Activated CD4-positive, alpha-beta memory T cell treated with anti-CD3 and anti-CD28 coated beads for 36 hours (primary cell): ENCODE measurements at places on chromosomes 16 and 17. TPM values are rescaled to one million over a fixed set of nuclear protein-coding genes. Genes with fewer than 3 reads are reported as not detected.
A peak's percentile ranks its signal among the peaks of the same experiment; 100 is the strongest.

- H3K4me3 ChIP-seq = no peak overlapping the region
- DNase-seq = peak; percentile 48
- H3K27ac ChIP-seq = no peak overlapping the region
- H3K36me3 ChIP-seq = peaks cover 43% of the 10 kb centered on the region
- no peaks in the 10 kb centered on the region for H3K27me3 ChIP-seq
These were observed 17.9 kb downstream of the UTP4 start for GRCh38 chr16:69150146-69150865.

- H3K4me1 ChIP-seq = no peaks in the 10 kb centered on the region
- H3K36me3 ChIP-seq = no peaks in the 10 kb centered on the region
- DNase-seq = no peak
- no peak overlapping the region for H3K27ac ChIP-seq
- no peak overlapping the region for H3K4me3 ChIP-seq
- no peaks in the 10 kb centered on the region for H3K27me3 ChIP-seq
These were observed 616.0 kb upstream of the CDH11 start for GRCh38 chr16:65737831-65738230.

- peak; percentile 21 for DNase-seq
- H3K4me1 ChIP-seq = peaks cover 29% of the 10 kb centered on the region
- peak overlapping the region; percentile 62 for H3K27ac ChIP-seq
- no peaks in the 10 kb centered on the region for H3K27me3 ChIP-seq
- peaks cover 38% of the 10 kb centered on the region for H3K36me3 ChIP-seq
- H3K4me3 ChIP-seq = no peak overlapping the region
These were observed 10.7 kb downstream of the DCTN5 start for GRCh38 chr16:23651943-23652468.

- peaks cover 61% of the 10 kb centered on the region for H3K36me3 ChIP-seq
- peaks cover 74% of the 10 kb centered on the region for H3K4me1 ChIP-seq
These were observed 22.9 kb downstream of the SLFN12L start for GRCh38 chr17:35514564-35514963.

- H3K27me3 ChIP-seq = no peaks in the 10 kb centered on the region
- H3K4me3 ChIP-seq = no peak overlapping the region
- H3K36me3 ChIP-seq = peaks cover 2% of the 10 kb centered on the region
- peaks cover 16% of the 10 kb centered on the region for H3K4me1 ChIP-seq
- DNase-seq = peak; percentile 54
These were observed 153.4 kb upstream of the PLCG2 start for GRCh38 chr16:81625544-81626153.

DNA sequence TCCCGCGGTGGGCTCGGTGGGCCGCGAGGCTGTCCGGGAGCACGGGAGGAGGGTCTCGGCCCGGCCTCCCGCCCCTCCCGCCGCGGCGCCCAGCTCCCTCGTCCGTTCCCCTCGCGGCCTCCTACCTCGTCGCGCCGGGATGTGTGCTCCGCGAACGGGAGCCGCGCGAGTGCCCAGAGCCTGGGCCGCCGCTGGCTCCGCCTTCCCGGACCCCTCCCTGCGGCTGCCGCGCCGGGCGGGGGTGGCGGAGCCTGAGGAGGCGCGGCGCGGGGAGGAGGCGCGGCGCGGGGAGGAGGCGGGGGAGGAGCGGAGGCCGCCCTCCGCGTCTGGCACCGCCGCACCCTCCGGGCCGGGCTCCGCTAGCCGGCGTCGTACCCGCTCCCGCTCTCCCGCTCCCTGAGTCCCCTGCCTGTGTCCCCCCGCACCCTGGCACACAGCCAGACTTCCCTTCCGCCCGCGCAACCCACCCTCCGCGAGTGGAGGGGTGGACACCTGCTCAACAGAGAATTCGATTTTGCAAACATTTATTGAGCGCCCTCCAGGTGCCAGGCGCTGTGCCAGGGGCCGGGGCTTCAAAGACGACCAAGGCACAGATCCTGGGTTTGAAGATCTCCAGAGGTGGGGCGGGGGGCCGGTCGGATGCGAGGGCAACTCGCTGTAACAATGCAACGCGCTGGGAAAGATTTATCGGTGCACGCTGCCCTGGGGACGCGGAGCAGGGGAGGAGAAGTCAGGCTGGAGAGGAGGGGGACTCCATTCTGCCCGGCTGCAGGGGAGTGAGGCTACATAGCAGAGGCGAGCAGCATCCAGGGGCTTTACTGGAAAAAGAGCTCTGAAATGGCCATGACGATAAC is at the start of gene MPP3:
MPP3 (minus strand) TSS at position 171 of the 854 bp plus-strand sequence. CDS start 1,240 bp downstream, outside the sequence.
- H3K27ac ChIP-seq = no peak within 1 kb of the TSS
- H3K4me3 ChIP-seq = peak within 1 kb of the TSS; percentile 70
- H3K27me3 ChIP-seq = peaks cover 23% of the 10 kb centered on the region
- no peaks in the 10 kb centered on the region for H3K36me3 ChIP-seq
- peak; percentile 41 for DNase-seq

GRCh38 chr17:68624381-68624780 is 23.2 kb upstream of the FAM20A start:
- no peaks in the 10 kb centered on the region for H3K36me3 ChIP-seq
- DNase-seq = no peak
- H3K27ac ChIP-seq = no peak overlapping the region
- H3K4me1 ChIP-seq = no peaks in the 10 kb centered on the region

GRCh38 chr16:68490358-68490757 is 42.0 kb upstream of the SMPD3 start:
- H3K4me3 ChIP-seq = no peak overlapping the region
- DNase-seq = no peak
- H3K27me3 ChIP-seq = no peaks in the 10 kb centered on the region
- H3K36me3 ChIP-seq = no peaks in the 10 kb centered on the region

DNA sequence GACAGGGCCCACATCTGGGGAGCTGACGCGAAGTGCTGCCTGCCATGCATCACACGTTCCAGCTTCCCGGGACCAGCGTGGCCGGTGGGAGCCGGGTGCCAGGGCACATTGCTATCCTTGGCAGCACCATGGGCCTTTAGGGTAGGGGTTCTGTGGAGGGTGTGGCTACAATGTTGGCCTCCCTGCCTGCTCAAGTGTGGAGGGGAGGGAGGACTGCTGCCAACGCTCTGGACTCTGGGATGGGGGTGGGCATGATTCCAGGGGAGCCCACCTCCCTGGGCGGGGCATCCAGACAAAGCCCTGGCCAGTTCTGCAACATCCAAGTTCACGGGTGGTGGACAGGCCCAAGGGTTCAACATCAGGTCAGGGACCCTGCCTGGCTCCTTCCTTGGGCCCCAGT is 13.9 kb downstream of the GRB7 start:
- H3K36me3 ChIP-seq = no peaks in the 10 kb centered on the region
- H3K4me3 ChIP-seq = no peak overlapping the region
- no peaks in the 10 kb centered on the region for H3K27me3 ChIP-seq
- peak; percentile 28 for DNase-seq

DNA sequence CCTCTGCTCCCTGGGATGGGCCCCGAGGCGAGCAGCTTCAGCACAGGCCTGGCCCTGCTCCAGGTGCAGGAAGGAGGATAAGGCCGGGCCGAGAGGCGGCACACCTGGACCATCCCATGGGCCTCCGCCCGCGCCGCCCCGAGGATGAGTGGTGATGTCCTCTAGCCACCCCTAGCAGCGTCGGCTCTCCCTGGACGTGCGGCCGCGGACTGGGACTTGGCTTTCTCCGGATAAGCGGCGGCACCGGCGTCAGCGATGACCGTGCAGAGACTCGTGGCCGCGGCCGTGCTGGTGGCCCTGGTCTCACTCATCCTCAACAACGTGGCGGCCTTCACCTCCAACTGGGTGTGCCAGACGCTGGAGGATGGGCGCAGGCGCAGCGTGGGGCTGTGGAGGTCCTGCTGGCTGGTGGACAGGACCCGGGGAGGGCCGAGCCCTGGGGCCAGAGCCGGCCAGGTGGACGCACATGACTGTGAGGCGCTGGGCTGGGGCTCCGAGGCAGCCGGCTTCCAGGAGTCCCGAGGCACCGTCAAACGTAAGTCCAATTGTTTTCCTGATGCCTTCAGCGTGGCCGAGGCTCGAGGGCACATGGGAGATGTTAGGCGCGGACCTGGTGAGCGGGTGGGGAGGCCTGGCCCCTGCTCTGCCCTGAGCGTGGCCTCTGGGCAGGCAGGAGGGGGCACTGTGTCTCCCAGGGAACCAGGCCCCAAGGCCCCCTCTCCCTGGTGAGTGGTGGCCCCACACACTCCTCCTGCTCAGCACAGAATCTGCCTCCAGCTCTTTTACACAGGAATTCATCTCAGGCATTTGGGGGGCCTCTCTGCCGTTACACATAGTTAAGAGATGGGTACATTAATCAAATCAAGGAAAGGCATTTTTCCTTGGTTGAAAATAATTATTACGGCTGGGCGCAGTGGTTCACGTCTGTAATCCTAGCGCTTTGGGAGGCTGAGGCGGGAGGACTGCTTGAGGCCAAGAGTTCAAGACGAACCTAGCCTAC is 855 bp downstream of the TMEM204 start:
- H3K27me3 ChIP-seq = no peaks in the 10 kb centered on the region
- H3K4me3 ChIP-seq = peak overlapping the region; percentile 99
- H3K36me3 ChIP-seq = peaks cover 38% of the 10 kb centered on the region
- H3K27ac ChIP-seq = peak overlapping the region; percentile 97
- H3K4me1 ChIP-seq = peaks cover 44% of the 10 kb centered on the region

DNA sequence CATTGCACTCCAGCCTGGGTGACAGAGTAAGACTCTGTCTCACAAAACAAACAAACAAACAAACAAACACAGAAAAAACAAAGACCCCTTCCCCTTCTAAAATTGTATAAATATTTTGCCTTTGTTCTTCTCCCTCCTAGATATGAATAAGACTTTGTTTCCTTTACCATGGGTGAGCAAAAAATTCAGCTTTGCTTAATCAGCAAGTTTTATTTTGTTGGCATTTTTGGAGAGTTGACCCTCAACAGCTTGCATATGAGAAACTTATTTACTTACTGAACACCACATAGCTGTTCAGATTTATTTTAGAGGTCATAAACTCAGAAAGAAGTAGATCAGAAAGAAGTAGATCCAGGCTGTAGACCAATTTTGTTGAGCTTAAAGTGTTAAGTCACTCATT is 395.2 kb upstream of the TOM1L1 start:
- no peaks in the 10 kb centered on the region for H3K4me1 ChIP-seq
- no peak for DNase-seq
- no peaks in the 10 kb centered on the region for H3K36me3 ChIP-seq
- H3K4me3 ChIP-seq = no peak overlapping the region

DNA sequence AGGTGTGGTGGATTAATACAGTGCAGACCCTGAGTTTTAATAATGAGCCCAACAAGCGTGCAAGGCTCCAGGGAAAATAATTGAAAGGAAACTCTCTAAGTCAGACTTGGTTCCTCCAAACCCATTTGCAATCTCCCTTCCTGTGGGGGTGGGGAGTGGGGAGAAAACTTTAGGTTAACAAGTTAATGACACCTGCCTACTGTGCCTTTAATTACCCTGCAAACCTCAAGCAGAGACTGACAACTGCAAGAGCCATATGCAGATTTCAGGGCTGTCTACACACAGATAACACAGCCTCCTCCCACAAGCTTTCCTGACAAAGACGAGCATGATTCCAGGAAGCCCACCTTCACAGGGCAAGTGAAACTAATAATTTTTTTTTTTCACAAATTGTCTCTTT is 359.3 kb downstream of the HS3ST4 start:
- no peak overlapping the region for H3K4me3 ChIP-seq
- H3K27ac ChIP-seq = no peak overlapping the region
- H3K27me3 ChIP-seq = peaks cover 7% of the 10 kb centered on the region
- no peak for DNase-seq

DNA sequence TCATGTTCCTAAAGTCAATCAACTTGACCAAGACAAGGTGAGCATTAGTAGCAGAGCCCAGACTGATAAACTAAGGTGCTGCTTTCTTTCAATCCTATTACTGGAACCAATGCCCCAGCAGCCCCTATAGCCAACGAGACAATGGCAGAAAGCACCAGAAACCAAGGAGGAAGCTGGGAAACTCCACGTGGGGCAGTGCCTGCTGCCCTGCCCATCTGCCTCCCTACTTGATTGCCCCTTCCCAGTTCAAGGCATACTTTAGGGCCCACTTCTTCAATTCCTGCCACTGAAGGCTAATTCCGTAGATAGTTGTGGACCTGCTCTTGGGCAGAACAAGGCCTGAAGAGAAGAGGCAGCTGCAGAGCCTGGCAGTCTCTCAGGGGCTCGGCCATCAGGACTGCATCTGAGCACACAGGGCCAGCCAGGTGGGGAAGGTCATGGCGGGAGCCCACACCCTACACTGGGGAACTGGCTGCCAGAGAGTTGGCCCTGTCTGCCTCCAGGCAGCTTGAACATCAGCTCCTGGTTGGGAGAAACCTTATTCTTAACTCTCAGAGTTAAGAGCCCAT is 30.9 kb downstream of the WSB1 start:
- no peaks in the 10 kb centered on the region for H3K4me1 ChIP-seq
- no peak overlapping the region for H3K27ac ChIP-seq

GRCh38 chr16:50275428-50276325 is 9.3 kb downstream of the ADCY7 start:
- H3K4me1 ChIP-seq = peaks cover 91% of the 10 kb centered on the region
- H3K36me3 ChIP-seq = peaks cover 26% of the 10 kb centered on the region
- H3K27ac ChIP-seq = peak overlapping the region; percentile 99
- H3K4me3 ChIP-seq = peak overlapping the region; percentile 94
- H3K27me3 ChIP-seq = no peaks in the 10 kb centered on the region

DNA sequence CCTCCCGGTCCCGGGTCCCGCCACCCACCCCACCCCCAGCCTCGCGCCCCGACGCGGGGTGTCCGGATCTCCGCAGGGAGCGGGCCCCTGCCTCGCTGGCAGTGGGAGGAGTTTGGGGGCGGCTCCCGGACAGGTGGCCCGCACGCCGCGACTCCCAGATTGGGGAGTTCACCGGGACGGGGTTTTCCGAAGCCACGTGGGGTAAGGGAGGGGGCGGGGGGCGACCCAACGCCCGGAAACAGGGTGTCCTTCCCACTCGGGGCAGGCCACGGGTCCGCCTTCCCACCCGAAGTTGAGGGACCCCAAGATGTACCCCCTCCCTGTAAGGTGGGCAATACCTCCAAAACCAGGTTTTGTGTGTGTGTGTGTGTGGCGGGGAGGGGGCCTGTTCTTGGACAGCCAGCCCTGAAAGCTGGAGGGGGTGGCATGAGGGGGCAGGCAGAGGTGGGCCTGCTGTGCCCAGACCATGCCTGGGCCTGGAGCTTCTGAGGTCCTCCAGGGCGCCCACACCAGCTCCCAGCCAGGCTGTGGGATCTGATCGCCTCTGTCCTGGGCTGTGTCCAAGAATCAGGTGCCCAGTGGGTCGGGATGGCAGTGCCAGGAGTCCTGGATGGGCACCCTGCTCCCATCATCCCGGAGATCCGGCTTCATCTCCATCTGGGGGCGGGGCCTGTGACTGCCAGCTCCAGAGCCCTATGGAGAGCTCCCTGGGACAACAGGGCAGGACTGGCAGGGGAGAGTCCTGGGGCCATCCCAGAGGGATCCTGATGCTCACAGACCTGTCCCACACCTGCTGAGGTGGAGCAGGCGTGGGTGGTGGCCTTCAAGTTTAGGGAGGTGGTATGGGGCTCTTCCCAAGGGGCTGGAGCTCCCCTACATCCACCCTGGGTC is 767 bp downstream of the SYNGR2 start:
- H3K27me3 ChIP-seq = no peaks in the 10 kb centered on the region
- peak overlapping the region; percentile 72 for H3K4me3 ChIP-seq
- peak overlapping the region; percentile 74 for H3K27ac ChIP-seq
- DNase-seq = peak; percentile 72

GRCh38 chr16:70375636-70376611 is 29.2 kb downstream of the DDX19A start:
- peaks cover 35% of the 10 kb centered on the region for H3K36me3 ChIP-seq
- peak overlapping the region; percentile 49 for H3K27ac ChIP-seq
- H3K27me3 ChIP-seq = no peaks in the 10 kb centered on the region
- H3K4me1 ChIP-seq = peaks cover 9% of the 10 kb centered on the region
- DNase-seq = no peak
- H3K4me3 ChIP-seq = no peak overlapping the region

The GP1BA gene
- not detected for total RNA-seq

The SHISA9 gene
- 0.05 TPM for total RNA-seq

The KRTAP2-1 gene
- not detected for total RNA-seq

The NOD2 gene
- total RNA-seq = 17.9 TPM

The TLCD3B gene
- total RNA-seq = 5.0 TPM

The HOXB4 gene
- total RNA-seq = 2.3 TPM

The TMEM204 gene
- 15.5 TPM for total RNA-seq

The ADAMTS18 gene
- not detected for total RNA-seq
